ENCODE measurements at places on chromosomes 7 and 10. TPM values are rescaled to one million over a fixed set of nuclear protein-coding genes. Genes with fewer than 3 reads are reported as not detected.

Gene PI4K2A
- polyA plus RNA-seq, result 37.4 TPM

Gene TRIM74
- polyA plus RNA-seq, result 0.88 TPM

Gene PAX4
- polyA plus RNA-seq, result 2.8 TPM

Gene TRIM8
- polyA plus RNA-seq, result 56.3 TPM

Gene COL13A1
- 9.6 TPM for polyA plus RNA-seq

Gene MRLN
- 0.33 TPM for polyA plus RNA-seq

Gene STOX1
- polyA plus RNA-seq, result 5.8 TPM

Gene SEMA3D
- polyA plus RNA-seq, result 14.4 TPM

Gene ARMC3
- polyA plus RNA-seq, result 0.52 TPM

Gene MDFIC
- 14.2 TPM for polyA plus RNA-seq

Gene CRTAC1
- 2.5 TPM for polyA plus RNA-seq

Gene HTR7
- 2.2 TPM for polyA plus RNA-seq

Gene SLC26A4
- polyA plus RNA-seq, result 0.28 TPM

Gene NEUROD6
- polyA plus RNA-seq, result 1.6 TPM

Gene ARHGEF35
- 30.6 TPM for polyA plus RNA-seq

Gene TMEM178B
- polyA plus RNA-seq, result 2.2 TPM

Gene PAPOLB
- polyA plus RNA-seq, result 0.03 TPM

Gene GATA3
- 0.84 TPM for polyA plus RNA-seq

Measured in large intestine (tissue), 12 donors.